NCI-H1436 treated with DMSO at 0.1 percent for 48 hours (cell line): ENCODE measurements at places on chromosomes 11 and 22.

DNA sequence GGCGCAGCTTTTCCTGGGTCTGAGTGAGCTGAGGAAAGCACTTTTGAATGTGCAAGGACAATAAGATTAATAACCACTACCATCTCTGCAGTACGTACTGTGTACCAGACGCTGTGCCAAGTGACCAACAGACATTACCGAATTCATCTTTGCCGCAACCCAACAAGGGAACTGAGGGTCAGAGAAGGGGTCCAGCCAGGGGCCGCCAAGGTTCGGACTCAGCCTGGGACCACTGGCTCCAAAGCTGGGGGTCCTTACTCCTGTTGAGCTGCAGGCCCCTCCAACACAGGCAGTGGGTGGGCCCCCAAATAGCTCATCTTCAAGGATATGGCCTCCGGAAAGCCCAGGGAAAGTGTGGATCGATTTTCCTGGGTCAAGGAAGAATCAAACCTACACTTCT is 55.0 kb upstream of the EMID1 start:
- DNase-seq: no peak

GRCh38 chr11:74417860-74418508 is 19.8 kb upstream of the PGM2L1 start:
- no peak for DNase-seq

GRCh38 chr11:66510271-66510989 is at the start of gene BBS1:
TSS of gene BBS1 (plus strand) at chr11:66510635. CDS start at chr11:66510660, 25 bp downstream.
- DNase-seq: no peak

DNA sequence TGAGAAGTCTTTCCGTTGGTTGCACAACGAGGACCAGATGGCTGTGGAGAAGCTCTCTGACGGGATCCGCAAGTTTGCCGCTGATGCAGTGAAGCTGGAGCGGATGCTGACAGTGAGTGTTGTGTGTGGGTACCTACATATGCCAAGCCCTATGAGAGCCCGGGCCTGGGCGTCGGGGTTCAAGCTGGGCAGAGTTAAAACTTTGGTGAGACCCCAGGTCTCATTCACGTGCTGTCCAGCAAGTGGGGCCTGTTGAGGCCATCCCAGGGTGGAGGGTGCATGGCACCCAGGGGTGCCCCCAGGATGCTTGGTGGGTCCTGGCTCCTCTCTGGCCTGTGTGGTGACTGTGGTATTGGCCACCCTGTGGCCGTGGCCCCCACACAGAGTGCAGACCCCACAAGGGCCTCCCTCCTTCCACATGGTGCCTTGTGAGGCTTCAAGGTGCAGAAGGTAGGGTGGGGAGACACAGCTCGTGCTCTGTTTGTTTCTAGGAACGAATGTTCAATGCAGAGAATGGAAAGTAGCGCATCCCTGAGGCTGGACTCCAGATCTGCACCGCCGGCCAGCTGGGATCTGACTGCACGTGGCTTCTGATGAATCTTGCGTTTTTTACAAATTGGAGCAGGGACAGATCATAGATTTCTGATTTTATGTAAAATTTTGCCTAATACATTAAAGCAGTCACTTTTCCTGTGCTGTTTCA is 12.8 kb downstream of the GATD1 start:
- no peak for DNase-seq

DNA sequence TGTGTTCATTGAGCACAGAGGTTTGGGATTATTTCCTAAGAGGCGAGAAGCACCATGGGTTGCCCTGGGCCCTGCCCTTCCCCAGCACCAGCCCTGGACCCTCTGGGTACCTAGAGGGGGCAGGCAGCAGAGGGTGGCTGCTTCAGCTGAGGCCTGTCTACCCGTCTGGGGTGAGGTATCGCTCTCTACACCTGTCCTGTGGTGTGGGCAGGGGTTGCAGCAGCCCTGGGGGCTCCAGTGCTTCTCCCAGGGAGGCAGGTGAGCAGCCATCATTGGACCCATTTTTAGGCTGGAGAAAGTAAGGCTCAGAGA is 15.6 kb downstream of the PRDM11 start:
- no peak for DNase-seq

DNA sequence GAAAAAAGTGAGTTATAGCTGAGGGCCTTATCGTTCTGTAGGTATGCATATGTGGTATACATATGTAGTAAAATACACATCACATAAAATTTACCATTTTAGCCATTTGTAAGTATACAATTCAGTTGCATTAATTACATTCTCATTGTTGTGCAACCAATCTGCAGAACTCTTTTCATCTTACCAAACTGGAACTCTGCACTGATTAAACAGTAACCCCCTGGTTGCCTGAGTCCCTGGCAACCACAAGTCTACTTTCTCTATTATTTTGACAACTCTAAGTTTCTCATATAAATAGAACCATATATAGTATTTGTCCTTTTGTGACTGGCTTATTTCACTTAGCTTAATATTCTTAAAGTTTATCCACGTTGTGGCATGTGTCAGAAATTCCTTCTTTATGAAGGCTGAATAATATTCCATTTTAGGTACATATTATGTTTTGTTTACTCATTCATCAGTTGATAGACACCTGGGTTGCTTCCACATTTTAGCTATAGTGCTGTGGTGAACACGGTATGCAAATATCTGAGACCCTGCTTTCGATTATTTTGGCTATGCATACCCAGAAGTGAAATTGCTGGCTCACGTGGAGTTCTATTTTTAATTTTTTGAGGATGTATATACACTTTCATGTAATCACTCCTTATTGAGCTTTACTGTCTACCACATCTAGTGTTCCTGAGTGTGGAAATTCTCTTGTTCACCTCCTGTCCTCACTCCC is 1.6 kb upstream of the DDX10 start:
- no peak for DNase-seq

DNA sequence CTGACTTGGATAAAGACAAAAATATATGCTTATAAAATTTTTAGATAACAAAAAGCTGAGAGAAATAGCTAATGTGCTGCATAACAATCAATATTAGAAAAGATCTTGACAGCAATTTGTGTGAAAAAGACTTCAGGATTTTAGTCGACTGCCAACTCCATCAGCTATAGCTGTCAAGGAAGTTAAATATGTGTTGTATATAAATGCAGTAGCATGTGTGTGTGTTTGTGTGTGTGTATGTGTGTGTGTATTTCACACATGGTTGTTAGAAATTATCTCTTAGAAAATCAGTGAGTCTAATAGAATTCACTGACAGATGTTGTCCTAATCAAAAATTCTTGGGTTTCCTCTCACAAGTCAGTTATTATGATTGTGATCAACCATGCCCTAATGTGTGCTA is 171.2 kb downstream of the CASP12 start:
- DNase-seq: no peak

DNA sequence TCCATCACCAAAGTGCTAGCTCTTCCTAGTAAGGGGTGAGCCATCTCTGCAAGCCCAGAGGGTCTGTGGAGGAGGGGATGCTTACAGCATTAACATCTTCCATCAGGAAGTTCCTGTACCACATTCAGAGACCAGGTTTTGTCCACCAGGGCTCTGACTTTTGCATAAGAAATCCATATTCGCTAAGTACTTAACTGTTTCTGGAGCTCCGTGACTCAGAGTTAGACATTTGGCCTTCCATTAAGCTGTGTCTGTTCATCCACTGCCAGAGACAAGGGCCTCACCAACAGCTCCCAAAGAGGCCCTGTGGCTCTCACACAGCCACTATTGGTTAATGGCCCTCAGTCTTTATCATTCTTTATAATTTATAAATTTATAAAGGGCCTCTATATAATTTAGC is 144.6 kb downstream of the ADAMTS15 start:
- no peak for DNase-seq

DNA sequence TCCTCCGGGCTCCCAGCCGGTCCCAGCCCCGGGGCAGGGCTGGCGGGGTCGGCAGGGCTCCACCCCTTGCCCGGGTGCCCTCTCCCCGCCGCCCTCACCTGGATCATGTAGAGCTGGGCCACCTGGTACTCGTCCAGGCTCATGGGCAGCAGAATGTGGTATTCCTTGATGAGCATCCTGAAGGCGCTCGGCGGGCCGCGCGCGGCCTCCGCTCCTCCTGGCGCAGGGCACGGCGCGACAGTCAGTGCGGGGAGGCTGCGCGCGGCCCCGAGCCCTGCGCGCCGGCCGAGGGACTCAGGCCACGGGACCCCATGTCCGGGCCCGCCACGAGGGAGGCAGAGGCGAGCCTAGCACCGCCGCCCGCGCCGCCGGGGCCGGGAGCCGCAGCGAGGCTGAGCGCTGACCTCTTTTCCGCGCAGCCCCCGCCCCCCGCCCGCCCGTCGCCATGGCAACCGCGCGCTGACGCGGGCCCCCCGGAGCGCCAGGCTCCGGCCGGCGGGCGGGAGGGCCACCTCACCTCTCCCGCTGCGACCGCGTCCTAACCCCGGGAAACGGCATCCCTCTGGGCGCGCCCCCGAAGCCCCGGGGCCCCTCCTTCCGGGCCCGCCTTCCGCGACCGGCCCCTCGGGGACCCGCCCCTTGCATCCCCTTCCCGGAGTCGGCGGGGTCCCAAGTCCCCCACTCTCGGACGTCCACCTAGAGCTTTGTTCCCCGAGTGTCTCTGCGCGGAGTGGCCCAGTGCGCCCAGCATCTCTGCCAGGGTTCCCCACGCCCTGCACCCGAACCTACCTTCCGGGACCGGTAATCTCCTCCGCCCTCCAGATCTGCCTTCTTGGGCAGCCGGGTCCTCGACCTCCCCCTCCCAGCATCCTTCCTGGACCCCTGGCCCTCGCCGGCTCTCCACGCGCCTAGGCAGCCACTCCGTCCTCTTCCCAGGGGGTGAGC is 886 bp downstream of the PITPNM1 start:
- DNase-seq: no peak

DNA sequence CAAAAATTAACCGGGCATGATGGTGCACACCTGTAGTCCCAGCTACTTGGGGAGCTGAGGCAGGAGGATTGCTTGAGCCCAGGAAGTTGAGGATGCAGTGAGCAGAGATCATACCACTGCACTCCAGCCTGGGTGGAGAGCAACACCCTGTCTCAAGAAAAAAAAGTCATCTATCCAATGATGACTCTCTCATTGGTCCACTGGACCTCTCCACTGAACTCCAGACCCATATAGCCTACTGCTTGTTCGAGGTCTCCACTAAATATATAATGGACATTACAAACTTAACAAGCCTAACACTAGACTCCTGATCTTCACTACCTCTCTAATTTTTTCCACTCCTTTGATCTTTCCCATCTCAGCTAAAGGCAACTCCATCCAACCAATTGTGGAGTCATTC is 33.5 kb upstream of the MTCH2 start:
- no peak for DNase-seq

DNA sequence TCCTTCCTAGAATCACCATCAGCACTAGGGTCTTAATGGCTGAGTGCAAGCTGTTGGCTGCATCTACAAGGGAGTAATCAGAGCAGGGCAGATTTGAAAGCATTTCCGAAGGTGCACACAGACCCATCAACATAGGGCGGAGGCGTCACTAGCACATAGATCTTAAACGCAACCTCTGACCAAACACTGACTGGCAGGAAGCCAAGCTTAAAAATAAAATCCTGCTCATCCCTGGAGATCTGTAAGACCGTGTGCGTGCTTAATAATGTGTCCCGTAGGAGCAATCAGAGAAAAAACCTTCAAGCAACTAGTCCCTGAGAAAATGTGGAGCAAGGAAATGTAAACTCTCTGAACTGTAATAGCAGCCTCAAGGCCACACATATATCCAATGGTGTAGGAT is 470.5 kb downstream of the ETS1 start:
- DNase-seq: no peak

- no peak for DNase-seq
Observed at GRCh38 chr11:64457416-64458010, 98.6 kb downstream of the RPS6KA4 start.

- DNase-seq: no peak
Observed at GRCh38 chr22:22687638-22688500, 43.5 kb downstream of the GGTLC2 start.

DNA sequence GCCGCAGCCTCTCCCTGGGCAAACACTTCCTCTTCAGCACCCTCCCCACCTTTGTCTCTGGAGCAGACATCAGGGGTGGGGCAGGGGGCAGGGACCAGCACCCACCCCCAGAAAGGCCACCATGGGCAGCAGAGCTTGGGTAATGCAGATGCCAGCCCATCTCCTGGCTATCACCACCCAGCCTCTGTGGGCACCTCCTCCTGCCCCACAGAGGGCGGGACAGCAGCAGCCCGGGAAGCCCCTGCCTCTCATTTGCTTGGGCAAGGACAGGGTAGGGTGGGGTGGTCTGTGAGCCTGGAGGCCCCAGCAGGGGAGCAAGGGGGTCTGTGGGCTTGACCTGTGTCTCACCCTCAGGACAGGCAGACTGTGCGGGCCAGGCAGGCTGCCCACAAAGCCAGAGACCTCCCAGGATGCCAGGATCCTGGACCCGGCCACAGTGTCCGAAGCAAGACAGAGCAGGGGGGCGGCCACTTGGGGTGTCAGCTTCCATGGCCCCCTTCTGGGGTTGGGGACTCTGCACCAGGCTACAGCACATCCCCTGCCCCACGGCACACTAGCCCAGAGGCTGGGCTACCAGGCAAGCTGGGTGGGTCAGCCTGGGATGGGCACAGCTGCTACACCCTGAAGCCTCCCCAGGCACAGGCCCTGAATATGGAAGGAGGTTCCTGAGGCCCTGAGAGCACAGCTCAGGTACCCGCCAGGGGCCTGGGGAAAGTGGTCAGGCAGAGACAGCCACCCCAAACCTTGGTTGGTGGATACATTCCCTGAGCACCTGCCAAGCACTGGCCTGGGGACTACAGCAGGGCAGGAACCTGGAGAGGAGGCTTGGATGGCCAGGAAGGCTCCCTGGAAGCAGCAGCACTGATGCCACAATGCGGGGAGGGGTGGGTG is 4.5 kb downstream of the RNH1 start:
- no peak for DNase-seq

DNA sequence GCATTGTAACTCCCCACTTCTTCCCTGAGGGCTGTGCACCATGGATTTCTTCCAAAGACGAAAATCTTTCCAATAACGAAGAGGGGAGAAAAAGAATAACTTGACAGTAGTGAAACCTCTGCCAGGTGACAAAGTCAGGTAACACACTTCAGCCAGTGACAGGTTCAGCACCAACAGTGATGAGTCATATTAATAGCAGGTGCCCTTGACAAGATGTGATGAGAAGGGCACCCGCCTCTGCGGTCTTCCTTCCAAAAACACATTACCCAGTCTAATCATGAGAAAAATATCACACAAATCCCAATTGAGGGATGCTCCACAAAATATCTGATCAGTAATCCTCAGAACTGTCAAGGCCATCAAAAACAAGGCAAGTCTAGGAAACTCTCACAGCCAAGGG is 157.8 kb downstream of the EFCAB6 start:
- no peak for DNase-seq

GRCh38 chr22:44100411-44100810 is 76.3 kb downstream of the PARVB start:
- no peak for DNase-seq

DNA sequence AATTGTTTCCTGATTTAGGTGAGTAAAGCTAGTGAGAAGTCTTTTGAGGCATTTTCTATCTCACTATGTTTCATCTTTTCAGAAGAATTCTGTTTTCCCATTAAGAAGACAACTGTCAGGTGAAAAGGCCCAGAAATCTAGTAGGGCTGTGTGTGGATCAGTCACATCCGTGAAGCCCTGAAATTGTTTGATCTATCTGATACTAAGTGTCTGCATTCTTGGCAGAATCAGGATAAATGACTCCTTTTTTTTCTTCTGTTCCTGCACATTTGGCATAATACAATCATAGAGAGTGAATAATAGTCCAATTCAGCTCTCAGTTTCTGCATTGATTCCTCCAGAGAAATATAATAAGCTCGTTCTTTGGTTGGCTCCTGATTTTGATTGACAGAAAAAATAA is 208.3 kb downstream of the NAV2 start:
- DNase-seq: no peak

- no peak for DNase-seq
Observed at GRCh38 chr11:120210626-120211521, at the start of gene OAF. TSS of gene OAF (plus strand) at chr11:120211032. CDS start at chr11:120211280, 248 bp downstream.
